SK-MEL-5 (cell line): ENCODE measurements at places on chromosomes 12 and 14. TPM values are rescaled to one million over a fixed set of nuclear protein-coding genes. Genes with fewer than 3 reads are reported as not detected.

The TPH2 gene
- total RNA-seq = not detected in 2 replicates

The RBP5 gene
- total RNA-seq = not detected in 2 replicates

The KLHL33 gene
- total RNA-seq = not detected in 2 replicates

The ESPL1 gene
- total RNA-seq = 8.3 and 9.2 TPM in 2 replicates

The DIO2 gene
- 0.08 and 0.93 TPM in 2 replicates for total RNA-seq

The SLC6A13 gene
- 0.08 TPM in 1 of 2 replicates, not detected in the other for total RNA-seq

The OTOGL gene
- 2.7 and 3.1 TPM in 2 replicates for total RNA-seq

The RNFT2 gene
- 2.3 and 3.3 TPM in 2 replicates for total RNA-seq

The TXNDC16 gene
- total RNA-seq = 1.1 and 1.5 TPM in 2 replicates

The ST8SIA1 gene
- 29.9 and 31.4 TPM in 2 replicates for total RNA-seq

The SLC25A47 gene
- 0.29 TPM in 1 of 2 replicates, not detected in the other for total RNA-seq

The LMO3 gene
- total RNA-seq = not detected in 2 replicates

The SERPINA1 gene
- 0.92 and 1.7 TPM in 2 replicates for total RNA-seq

DNA sequence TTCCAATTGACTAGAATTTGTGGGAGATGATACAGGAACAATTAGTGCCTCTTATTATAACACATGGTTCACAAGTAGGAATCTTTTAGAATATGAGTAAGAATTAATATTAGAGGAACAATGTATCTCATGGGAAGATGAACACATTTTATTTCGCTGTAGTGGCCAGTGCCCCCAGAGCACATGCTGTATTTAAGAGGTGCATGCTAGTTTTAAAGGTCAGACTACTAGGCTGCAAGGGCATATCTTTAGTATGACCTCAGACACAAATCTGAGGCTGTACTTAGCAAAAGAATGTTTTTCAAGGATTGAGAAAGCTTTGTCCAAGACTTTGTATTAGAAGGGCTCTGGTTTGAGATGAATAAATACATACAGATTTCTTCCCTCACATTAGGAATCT lies 586.9 kb downstream of the CCER1 start:
- DNase-seq = no peak

DNA sequence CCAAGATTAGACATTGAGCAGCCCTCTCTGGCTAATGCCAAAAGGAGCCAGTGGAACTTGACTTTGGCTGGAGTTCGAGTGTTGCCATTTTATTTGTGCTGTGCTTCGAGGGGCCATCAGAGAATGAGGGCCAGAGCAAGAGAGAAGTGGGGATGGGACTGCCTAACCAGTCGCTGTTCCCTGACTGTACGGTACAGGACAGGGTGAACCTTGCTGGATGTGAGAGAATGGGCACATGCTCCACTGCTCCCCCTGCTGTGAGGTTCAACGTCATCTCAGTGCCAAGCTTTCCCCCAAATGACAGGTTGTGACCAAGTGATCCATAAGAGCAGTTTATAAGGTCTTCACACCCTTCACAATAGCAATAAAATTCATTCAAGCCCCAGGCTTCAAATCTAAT lies 55.1 kb upstream of the BCL11B start:
- DNase-seq = peak; percentile 27

DNA sequence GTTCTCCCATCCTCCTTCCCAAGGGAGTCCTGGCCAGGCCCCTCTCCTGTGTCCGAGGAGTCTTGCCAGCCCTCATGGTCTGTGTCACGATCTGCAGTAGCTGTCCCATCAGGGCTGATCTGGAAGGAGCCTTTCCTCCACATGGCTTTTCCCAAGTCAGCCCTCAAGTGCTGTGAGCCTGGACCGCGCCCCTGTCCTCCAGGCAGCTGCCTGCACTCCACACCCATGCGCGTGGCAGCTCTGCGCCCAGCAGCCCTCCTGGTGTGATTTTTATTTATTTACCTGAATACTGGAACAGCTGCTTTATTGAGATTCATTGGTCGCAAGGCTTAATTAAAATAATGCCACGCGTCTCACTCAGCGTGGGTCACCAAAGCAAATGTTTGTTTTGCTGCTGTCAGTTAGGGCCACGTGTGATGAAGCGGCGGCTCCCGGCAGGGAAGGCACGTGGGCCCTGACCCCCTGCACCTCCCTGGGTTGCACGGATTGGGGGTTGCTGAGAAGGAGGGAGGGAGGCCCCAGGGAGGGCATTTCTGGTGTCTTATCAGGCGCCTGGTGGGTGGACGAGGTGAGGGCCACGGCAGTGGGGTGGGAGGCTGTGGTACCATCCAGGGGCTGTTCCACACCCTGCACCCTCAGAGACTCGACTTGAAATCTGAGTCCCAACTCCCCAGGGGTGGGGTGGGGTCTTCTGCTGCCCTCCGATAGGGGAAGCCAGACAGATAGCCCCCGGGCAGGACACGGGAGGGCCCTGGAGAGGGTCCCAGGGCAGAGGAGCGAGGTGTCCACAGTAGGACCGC lies 206.3 kb upstream of the C14orf180 start:
- DNase-seq = no peak

GRCh38 chr12:111838353-111838752 lies 3.7 kb upstream of the MAPKAPK5 start:
- DNase-seq = no peak

DNA sequence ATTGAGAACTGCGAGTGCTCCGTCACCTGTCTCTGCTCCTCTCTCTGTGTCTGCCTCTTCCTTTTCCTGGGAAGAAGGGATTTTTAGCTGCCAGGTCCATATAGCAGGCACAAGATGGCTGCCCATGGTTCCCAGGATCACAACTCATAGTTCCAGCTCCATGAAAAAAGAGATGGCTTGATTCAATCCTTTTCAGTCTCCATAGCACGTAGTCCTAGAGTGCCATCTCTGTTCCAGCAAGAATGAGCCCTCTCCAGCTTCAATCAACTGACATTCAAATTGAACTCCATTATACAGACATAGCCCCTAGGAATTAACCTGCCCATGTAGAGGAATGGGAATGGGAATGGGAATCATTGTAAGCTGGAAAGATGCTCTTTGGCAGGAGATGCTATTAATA lies 34.7 kb upstream of the RTRAF start:
- peak; percentile 82 for DNase-seq

GRCh38 chr12:40436564-40436963 lies 211.8 kb downstream of the LRRK2 start:
- DNase-seq = no peak

- no peak for DNase-seq
Observed at GRCh38 chr12:112216223-112216622, 90.9 kb downstream of the TRAFD1 start.

- peak; percentile 91 for DNase-seq
Observed at GRCh38 chr14:101707068-101707842, 54.3 kb upstream of the PPP2R5C start.

- peak; percentile 21 for DNase-seq
Observed at GRCh38 chr12:104121001-104121400, 17.0 kb downstream of the NFYB start.

GRCh38 chr12:26286186-26286585 lies 90.8 kb downstream of the SSPN start:
- DNase-seq = peak; percentile 77

GRCh38 chr12:29110506-29111442 lies 38.3 kb upstream of the FAR2 start:
- DNase-seq = no peak

- DNase-seq = no peak
Observed at GRCh38 chr12:132204063-132204792, 60.0 kb downstream of the NOC4L start.

- no peak for DNase-seq
Observed at GRCh38 chr14:52596320-52596719, 43.7 kb downstream of the GPR137C start.

- no peak for DNase-seq
Observed at GRCh38 chr12:93080994-93081809, 152.1 kb upstream of the EEA1 start.

GRCh38 chr14:100340423-100340813 lies 17.3 kb downstream of the SLC25A47 start:
- no peak for DNase-seq

GRCh38 chr12:39173726-39174125 lies 268.3 kb upstream of the CPNE8 start:
- no peak for DNase-seq

- no peak for DNase-seq
Observed at GRCh38 chr12:114190971-114191370, 215.0 kb downstream of the TBX5 start.

GRCh38 chr12:122352394-122352793 lies 70.1 kb downstream of the CLIP1 start:
- no peak for DNase-seq
